Stimulated activated naive CD8-positive, alpha-beta T cell treated with anti-CD3 and anti-CD28 coated beads, Interleukin-15, amount 100 ng/mL, for 72 hours (primary cell): ENCODE measurements at places on chromosomes 1 and 21.

DNA sequence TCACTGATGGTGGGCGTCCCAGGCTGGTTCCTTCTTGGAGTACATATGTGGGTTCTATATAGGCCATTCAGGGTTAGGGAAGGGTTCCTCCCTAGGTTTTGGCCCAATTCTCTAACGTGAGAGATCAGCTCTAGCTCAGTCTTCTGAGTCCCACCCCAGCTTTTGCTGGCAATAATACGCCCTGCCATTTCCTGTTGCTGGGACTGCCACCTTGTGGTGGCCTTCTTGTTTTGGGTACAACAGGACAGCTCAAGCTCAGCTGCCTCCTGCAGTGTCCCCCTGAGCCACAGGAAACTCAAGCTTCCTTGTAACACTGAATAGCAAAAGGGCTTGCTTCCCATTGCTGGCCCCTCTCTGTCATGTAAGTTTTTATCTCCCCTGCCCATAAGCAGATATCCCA lies 77.8 kb downstream of the BACH1 start:
- DNase-seq: peak; percentile 34

DNA sequence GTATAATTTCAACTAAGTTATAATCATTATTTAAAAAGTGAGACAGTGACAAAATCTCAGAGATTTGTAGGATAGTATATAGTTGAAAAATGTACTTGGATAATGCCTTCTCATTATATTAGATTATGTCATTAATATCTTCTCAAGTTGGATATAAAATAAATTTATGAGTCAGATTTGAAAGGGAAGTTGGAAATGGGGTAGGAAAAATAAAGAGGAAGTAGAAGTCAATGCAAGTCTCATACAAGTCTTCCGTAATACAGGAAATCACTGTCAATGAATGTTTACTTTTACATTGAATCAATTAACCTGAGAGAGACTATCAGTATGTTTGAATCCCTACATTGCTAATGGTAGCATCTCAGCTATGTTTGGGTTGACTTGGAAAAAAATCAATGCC lies 16.2 kb upstream of the RNPC3 start:
- no peak for DNase-seq

- no peak for DNase-seq
Observed at GRCh38 chr1:222600281-222600680, 10.5 kb upstream of the TAF1A start.

DNA sequence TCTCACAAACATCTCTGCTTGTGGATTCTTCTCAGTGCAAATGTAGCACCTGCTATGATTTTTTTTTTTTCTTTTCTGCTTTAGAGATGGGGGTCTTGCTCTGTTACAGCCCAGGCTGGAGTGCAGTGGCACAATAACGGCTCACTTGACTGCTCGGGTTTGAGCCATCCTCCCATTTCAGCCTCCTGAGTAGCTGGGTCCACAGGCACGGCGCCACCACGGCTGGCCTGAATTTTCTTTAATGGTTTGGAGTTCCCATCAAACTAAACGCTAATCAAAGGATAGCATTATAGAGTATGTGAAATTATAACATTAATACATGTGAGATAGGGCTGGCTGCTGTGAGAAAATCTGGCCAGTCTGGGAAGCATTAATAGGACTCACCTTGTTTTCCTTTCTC lies 7.2 kb upstream of the PTGER3 start:
- no peak for DNase-seq

DNA sequence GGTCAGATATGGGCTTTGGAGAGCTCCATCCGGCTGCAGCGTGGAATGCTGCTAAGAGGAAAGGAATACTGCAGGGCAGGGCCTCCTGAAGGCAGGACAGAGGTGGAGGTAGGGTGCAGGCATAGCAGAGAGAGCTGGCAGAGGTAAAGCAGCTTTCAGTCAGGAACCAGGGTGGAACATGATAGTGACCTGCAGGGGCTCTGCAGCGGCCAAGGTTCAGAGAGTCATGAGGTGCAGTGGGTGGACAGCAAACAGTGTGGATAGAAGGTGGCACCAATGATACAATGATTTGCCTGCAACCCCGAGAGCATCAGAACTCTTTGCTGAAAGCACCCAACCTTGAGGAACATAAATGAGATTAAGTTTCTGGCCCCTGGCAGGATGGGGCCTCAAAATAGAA lies 119.3 kb downstream of the BEND5 start:
- DNase-seq: no peak
